ENCODE measurements at places on chromosomes 7 and 10. TPM values are rescaled to one million over a fixed set of nuclear protein-coding genes. Genes with fewer than 3 reads are reported as not detected.
A peak's percentile ranks its signal among the peaks of the same experiment; 100 is the strongest.

GRCh38 chr10:111079241-111079760 lies 2.5 kb downstream of the ADRA2A start:
- DNase-seq = peak; percentile 82

DNA sequence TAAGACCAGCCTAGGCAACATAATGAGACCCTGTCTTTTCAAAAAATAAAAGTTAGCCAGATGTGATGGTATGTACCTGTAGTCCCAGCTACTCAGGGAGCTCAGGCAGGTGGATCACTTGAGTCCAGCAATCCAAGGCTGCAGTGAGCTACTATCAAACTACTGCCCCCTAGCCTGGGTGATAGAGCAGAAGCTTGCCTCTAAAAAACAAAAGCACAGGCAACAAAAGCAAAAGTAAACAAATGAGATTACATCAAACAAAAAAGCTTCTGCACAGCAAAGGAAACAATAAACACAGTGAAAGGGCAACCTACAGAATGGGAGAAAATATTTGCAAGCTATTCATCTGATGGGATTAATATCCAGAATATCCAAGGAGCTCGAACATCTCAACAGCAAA lies 65.4 kb downstream of the FANK1 start:
- DNase-seq = no peak

GRCh38 chr7:119270644-119271043 lies 1002.3 kb upstream of the KCND2 start:
- no peak for DNase-seq

- DNase-seq = no peak
Observed at GRCh38 chr10:118965645-118966044, 63.9 kb upstream of the NANOS1 start.

GRCh38 chr10:88012641-88013040 lies 149.2 kb downstream of the PTEN start:
- DNase-seq = no peak

DNA sequence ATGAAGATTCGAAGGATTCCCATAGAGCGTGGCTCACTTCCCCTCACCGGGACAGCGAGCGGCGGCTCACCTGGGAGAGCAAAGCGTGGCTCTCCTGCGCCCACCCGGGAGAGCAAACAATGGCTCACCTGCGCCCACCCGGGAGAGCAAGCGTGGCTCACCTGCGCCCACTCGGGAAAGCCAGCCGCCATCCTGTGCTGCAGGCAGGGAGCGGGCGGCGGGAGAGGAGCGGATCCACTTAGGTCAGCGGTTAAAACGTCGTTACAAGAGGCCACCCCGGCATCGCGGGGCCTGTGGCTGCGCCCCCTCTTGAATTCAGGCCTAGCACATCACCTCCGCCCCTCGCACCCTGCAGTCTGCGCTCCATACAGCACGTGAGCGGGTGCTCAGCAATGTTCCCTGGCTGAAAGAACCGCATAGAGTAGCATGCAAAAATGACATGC lies 461 bp upstream of the FIGNL1 start:
- DNase-seq = no peak

GRCh38 chr7:962401-963081 lies 8.1 kb upstream of the ADAP1 start:
- DNase-seq = peak; percentile 72

- DNase-seq = no peak
Observed at GRCh38 chr10:21518149-21518640, 7.3 kb downstream of the SKIDA1 start.

DNA sequence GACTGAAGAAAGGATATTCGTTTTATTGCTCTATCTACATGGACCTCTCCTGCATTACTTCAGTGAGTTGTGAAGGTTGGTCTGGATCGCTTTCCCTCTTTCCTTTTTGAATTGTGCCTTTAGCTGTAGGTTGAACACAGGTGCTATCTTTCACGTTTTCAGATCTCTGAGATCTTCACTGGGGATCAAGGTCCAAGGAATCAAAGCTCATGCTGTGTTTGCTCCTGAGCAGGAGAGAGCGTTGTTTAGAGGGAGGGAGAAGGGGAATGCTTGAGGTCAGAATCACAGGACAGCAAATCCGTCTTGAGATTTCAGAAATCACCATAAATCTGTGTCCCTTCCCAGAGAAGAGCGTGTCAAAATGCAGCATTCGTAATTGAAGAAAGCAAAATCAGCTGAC lies 105.0 kb downstream of the INSYN2A start:
- no peak for DNase-seq

GRCh38 chr10:124267911-124268549 lies 150.7 kb downstream of the OAT start:
- DNase-seq = no peak

DNA sequence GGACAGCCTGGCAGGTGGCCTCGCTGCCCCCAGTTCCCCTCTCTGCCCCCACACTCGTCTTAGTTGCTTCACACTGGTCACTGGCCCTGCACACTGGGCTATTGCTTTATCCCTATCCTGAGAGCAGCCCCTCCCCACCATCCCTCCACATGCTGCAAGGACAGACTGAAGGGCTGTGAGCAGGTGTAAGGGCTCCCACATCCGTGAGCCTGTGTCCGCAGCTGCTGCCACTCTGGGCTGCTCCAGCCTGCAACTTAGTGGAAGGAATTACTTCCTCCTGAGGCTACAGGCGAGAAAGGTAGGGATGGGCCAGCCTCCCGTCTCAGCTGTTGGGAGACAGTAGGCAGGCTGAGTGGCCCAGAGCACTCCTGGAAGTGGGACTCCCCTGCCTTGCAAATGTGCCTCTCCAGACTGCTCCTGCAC lies 3.8 kb downstream of the RARRES2 start:
- no peak for DNase-seq

DNA sequence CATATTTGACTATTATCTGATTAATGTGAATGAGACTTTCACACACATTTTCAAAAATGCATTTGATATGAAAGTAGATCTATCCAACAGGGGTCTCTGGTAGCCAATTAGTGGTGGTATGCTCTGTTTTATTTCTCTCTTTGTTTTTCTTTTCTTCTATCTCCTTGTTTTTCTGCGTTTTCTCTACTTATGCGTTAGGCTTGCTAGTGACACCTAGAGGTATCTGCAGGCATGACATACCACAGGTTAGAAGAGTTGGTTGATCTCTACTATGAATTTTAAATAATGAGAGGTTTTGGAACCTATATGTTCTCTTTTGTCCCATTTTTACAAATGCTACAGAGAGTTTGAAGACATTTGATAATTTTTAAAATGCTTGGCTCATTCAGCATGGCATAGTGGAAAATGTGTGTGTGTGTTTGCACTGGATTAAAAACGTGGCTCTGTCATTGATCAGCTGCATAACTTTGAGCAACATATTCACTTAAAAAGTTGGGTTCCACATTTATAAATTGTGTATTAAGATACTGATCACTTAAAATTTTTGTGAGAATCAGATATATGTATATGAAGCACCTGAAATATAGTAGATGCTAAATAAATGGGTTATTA lies 28.1 kb upstream of the PLXDC2 start:
- no peak for DNase-seq

DNA sequence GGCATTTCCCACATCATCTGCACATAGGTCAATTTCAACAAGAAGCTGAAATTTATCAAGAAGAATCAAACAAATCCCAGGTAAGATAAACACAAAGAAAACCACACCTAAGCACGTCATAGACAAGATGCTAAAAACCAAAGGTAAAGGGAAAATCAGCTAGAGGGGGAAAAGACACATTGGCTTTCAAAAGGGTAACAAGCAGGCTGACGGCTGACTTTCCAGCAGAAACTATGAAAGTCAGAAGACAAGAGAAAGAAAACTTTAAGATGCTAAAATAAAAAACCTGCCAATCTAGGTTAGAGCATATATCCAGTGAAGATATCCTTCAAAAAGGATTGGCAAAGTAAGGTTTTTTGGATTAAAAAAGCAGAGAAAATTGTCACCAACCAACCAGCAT lies 59.9 kb upstream of the RHEB start:
- no peak for DNase-seq

DNA sequence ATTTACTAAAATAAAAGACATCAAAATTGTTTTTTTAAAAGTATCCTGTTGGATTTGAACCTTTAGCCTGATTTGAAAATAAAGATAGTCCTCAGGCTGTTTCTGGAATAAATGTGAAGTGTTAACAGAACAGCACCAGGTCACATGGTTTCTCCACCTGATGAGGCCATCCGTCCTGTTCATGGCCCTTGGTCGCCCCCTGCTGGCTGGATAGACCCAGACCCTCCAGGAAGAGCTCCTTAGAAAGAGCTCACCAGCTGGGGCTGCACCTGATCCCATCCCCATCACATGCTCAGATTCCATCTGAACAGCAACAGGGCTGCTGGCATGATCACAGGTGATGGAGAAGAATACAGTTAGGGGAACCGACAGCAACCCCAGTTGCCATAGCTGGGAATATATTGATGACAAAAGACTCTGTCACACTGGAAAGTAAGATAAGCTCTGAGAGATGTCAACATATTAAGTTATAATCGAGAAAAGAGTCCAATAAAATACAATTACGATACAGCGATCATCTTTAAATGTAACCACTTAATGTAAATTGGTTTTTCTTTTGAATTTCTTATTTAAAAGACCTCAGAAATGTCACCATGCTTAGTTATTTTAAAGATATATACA lies 4.8 kb downstream of the OR2A14 start:
- peak; percentile 97 for DNase-seq

DNA sequence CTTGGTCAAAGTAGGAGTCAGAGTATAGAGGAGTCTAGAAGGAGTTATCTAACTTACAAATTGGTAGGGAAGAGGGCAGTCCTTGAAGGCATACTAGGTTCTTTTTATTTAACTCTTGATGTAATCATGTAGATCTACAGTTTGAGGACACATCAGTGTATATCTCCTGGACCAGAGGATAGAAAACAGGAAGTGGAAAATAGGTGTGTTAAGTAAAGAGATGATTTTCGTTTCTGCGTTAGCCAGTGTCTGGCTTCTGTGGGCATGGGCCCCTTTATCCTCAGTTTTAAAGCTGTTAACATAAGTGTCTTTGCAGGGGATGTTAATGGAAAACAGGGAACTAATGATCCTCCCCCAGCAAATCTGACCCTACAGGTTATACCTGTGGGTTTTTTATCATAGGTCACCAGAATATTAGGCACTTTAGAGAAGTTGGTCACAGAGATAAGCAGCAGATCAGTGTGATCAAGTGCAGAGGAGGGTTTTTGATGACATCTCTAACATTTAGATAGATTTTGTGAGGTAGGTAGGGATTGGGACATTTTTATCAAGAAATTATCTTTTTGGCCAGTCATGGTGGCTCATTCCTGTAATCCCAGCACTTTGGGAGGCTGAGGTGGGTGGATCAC lies 58.6 kb upstream of the PRSS1 start:
- DNase-seq = no peak

DNA sequence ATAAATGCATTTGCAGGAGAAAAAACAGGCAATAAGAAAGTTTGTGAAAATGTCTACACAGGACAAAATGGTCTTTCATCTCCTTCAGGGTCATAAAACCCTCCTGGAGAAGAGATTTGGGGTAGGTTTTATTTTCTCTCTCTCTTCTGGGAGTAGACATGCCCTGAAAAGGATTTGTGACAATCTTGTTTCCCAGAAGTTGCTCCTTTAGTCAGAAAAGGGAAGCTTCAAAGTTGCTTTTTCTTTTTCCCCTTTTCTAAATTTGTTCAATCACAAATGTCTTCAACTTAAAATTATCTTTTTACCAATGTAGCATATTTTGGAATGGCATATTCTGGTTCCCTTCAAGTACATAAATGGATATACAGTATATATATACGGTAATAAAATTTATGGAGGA lies 9.4 kb upstream of the ANKRD22 start:
- DNase-seq = no peak

DNA sequence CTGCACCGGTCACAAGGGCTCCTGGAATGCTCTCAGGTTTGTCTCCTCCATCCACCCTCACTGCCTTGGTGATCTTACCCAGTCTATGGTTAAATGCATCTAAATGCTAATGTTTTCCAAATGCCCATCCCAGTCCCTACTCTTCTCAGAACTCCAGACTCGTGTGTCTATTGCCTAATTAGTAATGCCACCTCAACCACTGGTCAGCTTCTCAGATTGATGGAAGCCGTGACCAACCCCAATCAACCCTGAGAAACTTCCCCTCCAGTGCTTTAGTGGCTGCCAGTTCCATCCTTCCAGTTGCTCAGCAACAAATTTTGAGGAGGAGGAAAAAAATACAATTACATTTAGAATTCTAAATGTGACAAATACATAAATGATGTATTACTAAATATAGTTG lies 18.6 kb downstream of the NUDCD3 start:
- DNase-seq = no peak

DNA sequence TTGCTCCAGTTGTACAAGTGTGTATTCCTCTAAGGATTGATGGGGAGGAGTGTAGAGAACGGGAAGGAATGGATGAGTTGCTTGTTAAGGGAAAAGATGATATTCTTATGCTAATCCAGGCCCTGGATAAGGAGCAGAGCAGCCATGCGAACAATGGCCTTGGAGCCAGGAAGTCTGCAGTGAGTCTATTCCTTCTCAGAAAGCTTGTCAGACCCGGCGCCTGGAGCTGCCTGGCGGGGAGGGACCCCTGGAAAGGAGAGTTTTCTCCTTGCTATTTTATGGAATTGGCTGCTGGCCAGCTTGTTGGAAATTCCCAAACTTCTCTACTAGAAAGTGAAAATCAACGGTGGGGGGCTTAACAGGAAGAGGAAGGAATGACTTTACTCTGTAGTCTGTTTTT lies 89.1 kb downstream of the MMRN2 start:
- DNase-seq = no peak

Gene ANXA8L1
- 309 TPM for total RNA-seq

Gene INA
- 1.2 TPM for total RNA-seq

Gene MCM10
- total RNA-seq = 0.19 TPM

Gene CTNNA3
- 0.04 TPM for total RNA-seq

Gene KNDC1
- 0.21 TPM for total RNA-seq

Gene GRM8
- total RNA-seq = not detected

Gene ARHGAP22
- 3.0 TPM for total RNA-seq

Gene SPDYE2B
- total RNA-seq = not detected

Gene BAMBI
- 14.8 TPM for total RNA-seq

Gene VGF
- total RNA-seq = 2.5 TPM

All from lower leg skin (tissue), 4 donors.